ENCODE measurements at places on chromosomes 12 and 14. TPM values are rescaled to one million over a fixed set of nuclear protein-coding genes. Genes with fewer than 3 reads are reported as not detected.

DNA sequence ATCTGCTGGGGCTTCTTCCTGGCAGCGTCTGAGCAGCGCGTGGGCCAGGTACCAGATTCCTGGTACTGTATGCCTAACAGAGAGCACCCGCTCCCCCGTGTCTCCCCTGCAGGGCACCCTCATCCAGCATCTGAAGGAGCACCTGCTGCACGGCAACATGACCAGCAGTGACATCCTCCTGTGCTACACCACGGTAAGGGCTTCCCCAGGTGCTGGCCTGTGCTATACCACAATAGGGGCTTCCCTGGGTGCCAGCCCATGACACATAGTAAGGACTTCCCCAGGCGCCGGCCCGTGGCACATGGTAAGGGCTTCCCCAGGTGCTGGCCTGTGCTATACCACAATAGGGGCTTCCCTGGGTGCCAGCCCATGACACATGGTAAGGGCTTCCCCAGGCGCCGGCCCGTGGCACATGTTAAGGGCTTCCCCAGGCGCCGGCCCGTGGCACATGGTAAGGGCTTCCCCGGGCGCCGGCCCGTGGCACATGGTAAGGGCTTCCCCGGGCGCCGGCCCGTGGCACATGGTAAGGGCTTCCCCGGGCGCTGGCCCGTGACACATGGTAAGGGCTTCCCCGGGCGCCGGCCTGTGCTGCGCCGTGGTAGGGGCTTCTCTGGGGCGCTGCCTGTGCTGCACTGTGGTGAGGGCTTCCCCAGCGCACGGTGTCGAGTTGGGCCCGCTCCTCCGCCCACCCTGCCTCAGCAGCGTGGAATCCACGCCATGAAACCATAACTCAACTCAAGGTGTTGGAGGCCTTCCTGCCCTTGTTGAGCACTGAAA, 49.3 kb downstream of the AACS start:
- DNase-seq: no peak

GRCh38 chr12:22881878-22882385, 257.0 kb downstream of the ETNK1 start:
- DNase-seq: no peak

- DNase-seq: no peak
These were observed 22.7 kb upstream of the LTA4H start for GRCh38 chr12:96057986-96058553.

DNA sequence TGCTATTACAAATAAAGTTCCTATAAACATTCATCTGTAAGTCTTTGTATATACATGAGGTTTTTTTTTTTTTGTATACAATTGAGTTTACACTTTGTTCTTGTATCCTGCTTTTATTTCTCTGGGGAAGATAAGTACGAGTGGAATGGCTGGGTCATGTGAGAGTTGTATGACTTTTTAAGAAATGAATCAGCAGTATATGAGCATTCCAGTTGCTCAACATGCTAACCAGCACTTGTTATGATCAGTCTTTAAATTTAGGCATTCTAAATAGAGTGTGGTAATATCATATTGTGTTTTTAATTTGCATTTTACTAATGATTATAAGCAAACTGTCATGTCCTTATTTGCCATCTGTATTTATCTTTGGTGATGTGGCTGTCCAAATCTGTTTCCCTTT, 44.7 kb upstream of the AMIGO2 start:
- no peak for DNase-seq

DNA sequence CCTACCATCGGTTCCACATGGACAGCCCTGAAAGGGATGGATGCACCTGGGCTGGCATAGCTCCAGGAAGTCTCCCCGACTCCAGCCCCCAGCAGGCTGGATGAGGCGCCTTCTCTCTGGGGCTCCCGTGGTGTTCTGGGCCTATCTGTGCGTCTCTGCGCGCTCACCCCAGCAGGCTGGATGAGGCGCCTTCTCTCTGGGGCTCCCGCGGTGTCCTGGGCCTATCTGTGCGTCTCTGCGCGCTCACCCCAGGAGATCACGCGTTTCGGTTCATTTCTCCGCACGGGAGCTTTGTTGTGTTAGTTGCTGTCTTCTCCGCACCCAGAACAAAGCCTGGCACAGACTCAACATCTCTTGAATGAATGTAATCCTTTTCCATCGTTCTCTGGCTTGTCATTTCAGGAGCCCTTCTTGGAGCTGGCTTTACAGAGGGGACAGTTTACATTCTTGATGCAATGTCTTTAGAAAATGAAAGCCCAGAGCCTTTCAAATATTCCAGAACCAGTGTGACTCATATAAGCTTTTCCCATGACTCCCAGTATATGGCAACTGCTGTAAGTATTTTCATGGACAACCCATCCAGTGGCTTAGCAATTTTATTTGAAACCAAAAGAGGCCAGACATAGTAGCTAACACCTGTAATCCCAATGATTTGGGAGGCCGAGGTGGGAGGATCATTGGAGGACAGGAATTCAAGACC, 40.3 kb downstream of the CFAP251 start:
- no peak for DNase-seq

GRCh38 chr12:57143454-57143853, 4.0 kb downstream of the LRP1-AS start:
- no peak for DNase-seq

DNA sequence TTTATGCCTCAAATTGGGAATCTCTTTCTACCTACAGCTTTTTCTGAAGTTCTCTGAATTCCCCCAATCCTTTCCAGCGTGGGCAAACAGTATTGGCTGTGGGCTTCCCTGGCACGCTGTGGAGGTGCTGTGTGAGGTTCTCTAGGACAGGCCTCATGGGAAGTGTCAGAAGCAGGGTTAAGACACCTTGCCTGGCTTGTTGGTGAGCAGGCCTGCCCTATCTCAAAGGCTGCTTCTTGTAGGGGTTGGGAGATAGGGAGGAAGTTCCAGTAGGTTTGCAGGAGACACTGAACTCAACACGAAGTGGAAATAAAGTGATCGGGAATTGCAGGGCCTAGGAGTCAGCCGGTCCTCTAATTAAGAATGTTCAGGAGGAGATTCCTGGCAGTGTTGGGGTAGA, 30.0 kb upstream of the DCD start:
- DNase-seq: no peak

DNA sequence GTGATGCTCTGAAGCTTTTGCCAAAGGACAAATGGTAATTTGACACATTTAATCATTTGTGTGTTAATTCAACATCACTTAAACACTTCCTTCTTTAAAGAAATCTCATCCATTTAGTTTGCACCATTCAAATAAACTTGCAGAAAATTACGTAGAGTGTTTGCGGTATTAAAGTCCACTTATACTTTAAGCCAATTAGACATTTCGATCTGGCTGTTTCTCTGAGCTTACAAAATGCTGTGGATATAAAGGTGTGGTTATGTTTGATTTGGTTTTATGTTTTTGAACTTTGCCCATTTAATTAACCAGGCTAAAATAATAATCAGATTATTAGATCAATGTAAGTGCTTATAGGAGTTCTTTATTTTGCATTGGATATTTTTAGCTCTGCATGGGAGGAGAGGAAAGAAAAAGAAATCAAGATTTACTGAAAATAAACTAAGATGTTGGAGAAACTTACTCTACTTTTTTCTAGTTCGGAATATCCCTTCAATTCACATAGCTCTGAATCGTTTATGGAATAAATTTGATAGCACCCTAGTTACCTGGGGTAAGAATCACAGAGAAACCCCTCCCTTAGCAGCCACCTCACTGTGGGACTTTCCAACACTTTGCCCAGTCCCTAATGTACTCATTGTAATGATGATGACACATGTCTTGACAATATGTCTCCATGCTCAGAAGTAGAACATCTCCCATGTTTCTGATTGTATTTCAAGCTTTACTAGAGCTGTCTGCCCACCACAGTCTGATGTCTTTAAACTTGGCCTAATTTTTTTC, 268.0 kb downstream of the BTG1 start:
- no peak for DNase-seq

GRCh38 chr12:124303579-124304313, 8.9 kb downstream of the RFLNA start:
- peak; percentile 17 for DNase-seq

DNA sequence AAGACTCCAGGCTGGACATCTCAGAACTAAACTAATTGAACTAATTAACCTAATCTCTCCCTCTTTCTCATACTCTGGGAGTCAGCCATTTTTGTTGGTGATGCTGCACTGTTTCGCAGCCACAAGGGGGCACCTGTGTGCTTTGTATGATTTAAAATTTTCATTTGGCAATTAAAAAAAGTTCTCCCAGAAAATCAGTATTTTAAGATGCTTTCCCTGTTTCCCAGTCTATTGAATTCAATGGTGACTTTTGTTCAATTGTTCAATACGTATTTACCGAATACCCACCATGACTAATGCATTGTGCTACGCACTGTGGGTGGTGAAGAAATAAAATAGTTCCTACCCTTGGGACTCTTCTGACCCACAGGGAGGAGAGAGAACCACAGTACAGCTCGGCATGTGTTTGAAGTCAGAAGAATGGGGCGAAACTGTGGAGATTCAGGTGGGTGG, 63.7 kb downstream of the ZNF664 start:
- DNase-seq: peak; percentile 44

DNA sequence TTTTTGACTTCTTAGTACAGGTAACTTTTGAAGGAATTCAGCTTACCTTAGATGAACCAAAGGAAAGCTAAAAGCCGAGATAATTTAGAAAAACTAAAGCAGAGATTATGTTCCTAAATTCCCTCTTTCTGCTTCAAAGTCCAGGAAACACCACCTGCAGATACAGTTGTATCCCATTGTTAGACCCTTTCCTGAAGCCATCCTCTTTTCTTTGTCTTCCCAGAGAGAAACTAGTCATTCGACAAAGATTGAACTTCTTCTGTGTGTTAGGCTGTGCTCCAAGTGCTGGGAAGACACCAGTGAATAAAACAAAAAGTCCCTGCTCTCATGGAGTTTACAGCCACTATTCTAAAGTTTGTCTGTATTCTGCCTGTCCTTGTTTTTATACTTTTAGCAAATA, 29.3 kb downstream of the PPM1A start:
- DNase-seq: no peak

DNA sequence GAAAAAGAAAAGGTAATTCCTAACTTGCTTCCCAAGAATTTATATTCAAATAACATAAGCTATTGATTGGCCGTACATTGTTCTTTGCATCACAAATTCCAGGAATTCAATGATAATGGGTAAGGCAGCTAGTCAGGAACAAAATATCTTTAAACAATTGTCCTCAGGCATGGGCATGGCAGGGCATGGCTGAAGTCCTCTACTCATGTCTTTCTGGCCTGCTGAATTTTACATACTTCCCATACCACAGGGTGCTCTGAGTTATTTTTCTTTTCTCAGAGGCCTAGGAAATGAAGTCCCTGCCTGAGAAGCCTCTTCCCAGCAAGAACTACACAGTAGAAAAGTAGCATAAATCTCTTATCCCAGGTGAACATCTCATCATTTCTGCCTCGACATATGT, 15.1 kb upstream of the DRAM1 start:
- DNase-seq: no peak

- no peak for DNase-seq
These were observed 457.7 kb upstream of the PDE3A start for GRCh38 chr12:19910681-19911080.

- no peak for DNase-seq
These were observed 19.1 kb upstream of the SLC38A2 start for GRCh38 chr12:46391630-46392029.

GRCh38 chr12:30696486-30696885, 817 bp upstream of the IPO8 start:
- DNase-seq: peak; percentile 28

DNA sequence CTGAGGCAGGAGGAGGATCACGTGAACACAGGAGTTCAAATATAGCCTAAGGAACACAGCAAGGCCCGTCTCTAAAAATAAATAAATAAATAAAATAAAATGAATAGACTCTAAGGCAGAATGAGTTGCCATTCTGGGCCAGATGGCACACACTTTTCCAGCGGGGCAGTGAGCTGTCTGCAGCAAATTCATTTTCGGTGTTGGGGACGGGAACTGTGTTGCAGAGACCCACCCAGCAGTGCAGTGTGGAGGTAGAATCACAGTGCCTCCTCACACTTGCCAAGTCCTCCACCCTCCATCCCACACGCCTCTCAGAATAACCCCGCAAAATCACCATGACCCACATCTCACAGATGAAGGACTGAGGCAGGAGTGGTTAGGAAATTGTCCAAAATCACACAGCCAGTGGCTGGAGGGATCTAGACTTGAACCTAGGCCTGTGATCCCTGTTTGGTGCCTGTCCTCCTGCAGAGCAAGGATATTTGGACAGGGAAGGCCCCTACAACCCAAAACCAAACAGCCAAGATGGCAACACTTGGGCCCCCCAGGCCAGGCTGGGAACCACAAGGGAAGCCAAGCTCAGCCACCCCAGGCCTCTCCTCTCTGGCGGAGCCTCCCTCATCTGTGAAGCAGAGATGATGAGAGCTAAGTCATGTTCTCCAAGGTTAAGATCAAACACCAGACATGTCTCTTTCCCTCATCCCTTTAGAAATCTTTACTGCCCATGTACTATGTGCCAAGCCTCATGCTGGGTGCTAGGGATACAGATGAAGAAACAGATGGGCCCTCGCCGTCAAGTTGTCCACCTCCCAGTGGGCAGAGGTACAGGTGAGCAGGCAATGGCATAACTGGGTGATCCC, 152.7 kb downstream of the DPF3 start:
- DNase-seq: no peak

DNA sequence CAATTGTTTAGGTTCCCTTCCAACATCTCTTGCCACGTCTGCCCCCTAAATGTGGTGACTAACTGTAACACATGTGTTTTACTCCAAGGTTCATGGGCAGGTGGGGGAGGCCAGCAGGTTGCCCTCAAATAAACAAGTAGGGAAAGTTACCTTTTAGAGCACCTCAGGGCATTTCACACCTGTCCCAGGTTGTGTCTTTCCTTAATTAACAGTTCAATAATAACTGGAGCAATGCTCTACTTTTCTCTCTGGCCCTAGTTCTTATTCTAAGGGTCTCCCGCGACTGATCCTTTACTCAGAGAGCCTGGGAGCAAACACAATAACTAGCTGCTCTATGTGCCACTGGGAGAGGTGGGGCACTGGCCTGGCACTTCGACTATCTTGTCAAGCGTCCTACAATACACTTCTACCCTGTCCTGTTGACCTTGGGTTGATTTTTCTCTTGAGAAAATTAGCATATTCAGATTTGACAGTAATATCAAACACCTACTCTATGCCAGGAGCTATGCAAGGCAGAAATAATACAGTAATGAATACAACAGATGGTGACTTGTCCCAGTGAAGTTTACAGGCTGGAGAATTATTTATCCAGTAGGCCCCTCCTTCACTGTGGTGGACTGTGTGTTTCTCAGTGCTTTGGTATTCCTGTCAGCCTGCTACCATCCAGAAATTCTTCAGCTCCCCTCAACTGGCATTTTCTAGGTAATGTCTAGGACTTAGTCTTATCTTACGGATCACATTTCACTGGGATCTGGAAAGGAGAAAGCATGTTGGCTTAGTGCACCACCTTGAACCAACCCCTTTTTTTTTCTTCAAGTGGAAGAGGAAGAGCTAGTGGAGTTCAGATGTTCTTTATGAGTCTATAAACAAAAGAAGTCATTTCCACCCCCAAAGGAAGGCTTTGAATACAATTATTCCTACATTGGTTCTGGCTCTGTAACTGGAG, 202.6 kb downstream of the CRADD start:
- DNase-seq: no peak

ABCD2 gene
- total RNA-seq: 1.1 TPM

RHEBL1 gene
- 0.23 TPM for total RNA-seq

CD27 gene
- 1.8 TPM for total RNA-seq

POTEG gene
- total RNA-seq: not detected

KRT79 gene
- total RNA-seq: not detected

HECTD1 gene
- total RNA-seq: 140 TPM

SMIM41 gene
- 0.32 TPM for total RNA-seq

OASL gene
- total RNA-seq: 32.4 TPM

NRL gene
- total RNA-seq: 4.5 TPM

MYO1H gene
- 0.41 TPM for total RNA-seq

TECPR2 gene
- 11.2 TPM for total RNA-seq
